IPS DF 19.7 (cell line): ENCODE measurements at places on chromosomes 1 and 21.

GRCh38 chr1:235073968-235074522, 54.6 kb downstream of the TOMM20 start:
- DNase-seq: no peak

- no peak for DNase-seq
These were observed 8.0 kb downstream of the KIAA1614 start for GRCh38 chr1:180920702-180921101.

DNA sequence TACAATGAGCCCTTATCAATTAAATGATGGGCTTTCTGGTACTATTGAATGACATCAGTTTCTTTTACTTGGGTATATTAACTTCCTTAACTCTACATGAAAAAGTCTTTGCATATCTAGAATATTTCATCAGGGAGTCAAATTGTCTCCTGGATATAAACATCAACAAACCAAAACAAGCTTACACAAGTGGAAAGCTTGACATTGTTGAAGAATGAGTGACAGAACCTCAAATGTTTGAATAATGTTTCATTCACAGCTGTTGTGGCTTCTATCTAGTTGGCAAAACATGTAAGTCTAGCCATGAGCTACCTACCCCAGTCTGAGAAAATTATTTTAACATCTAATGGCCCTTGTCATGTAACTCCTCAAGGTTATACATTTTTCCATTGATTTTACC, 604.8 kb upstream of the ADAMTS5 start:
- DNase-seq: no peak

DNA sequence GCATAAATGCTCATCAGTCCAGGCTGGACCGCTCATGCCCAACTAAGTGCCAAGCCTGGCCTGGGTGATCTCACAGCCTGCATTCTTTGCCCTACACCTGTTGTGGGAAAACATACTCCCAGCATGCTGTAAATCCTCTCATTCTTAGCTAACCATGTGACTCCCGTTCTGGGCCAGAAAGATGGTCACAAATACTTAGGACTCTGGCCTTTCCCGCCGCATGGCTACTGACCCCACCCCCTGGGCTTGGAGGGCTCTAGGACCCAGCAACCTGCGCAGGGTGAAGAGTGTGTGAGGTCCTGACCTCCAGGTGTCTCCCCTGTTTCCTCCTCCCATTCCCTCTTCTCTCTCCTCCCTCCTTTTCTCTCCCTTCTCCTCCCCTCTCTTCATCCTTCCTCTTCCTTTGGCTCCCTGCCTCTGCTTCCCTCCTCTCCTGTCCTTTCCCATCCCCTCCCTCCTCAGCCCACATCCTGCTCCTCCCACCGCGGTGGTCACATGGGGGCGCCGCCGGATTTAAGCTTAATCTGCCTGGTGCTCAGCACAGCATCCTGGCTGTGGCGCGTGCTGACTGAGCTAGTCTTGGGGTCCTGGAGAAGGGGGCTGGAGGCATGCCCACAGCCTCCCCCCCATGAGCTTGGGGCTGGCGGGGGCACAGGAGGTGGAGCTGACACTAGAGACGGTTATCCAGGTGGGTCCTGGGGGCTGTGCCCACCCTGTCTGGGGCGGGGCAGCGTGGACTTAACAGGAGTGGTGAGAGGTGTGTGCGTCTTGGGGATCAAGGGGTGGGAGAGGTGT, at the start of gene CROCC:
TSS of gene CROCC (plus strand) at position 541 of the 795 bp plus-strand sequence. CDS start at position 629, 88 bp downstream.
- peak; percentile 99 for DNase-seq

DNA sequence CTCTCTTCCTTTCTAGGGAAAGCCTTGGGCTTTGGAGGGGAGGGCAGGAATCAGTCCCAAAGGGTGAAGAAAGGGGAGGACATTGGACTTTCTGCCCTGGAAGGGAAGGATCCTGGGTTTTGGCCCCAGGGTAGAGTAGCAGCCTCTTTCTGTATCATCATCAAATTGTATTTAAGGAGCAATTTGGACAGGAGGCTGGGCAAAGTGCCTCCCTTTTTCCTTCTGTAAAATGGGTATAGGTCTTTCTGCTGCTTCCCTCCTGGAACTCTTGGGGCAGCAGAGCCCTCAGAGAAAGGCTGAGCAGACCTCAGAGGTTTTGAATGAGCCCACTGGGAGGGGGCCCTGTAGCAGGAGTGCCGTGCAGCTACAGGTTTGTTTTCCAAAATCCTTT, 38.4 kb downstream of the ARHGEF10L start:
- DNase-seq: no peak

GRCh38 chr21:27045281-27045985, 78.5 kb upstream of the ADAMTS5 start:
- DNase-seq: no peak

- DNase-seq: no peak
These were observed 63.1 kb downstream of the ACOT7 start for GRCh38 chr1:6330410-6330911.

GRCh38 chr21:41506611-41507520, 1.1 kb downstream of the TMPRSS2 start:
- no peak for DNase-seq

DNA sequence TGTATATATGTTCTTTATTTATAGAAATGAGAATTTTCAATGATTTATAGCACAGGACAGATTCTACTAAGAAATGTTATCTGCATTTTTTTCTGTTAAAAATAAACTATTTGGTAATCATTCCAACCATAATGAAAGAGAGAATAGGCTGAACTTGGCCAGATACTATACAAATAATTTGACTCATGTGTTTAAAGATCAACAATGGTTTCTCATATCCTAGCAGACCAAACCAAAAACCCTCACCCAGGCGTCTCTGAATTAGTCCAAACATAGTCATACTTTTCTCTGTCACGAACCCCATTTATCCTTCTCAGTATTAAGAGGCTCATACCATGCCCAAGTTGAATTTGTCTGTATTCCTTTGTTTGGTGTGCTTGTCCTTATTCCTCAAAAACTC, 40.3 kb downstream of the RPE65 start:
- no peak for DNase-seq

DNA sequence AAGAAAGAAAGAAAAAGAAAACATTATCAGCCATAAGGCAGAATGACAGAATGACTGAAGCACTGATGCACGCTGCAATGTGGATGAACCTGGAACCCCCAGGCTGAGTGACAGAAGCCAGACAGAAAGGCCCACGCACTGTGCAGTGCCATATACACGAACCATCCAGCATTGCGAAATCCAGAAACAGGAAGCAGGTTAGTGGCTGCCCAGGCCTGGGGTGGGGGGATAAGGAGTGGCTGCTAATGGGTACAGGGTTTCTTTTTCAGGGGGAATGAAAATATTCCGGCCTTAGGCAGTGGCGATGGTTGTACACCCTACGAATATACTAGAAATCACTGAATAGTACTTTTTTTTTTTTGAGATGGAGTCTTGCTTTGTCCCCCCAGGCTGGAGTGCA, 57.0 kb downstream of the CHD5 start:
- no peak for DNase-seq

DNA sequence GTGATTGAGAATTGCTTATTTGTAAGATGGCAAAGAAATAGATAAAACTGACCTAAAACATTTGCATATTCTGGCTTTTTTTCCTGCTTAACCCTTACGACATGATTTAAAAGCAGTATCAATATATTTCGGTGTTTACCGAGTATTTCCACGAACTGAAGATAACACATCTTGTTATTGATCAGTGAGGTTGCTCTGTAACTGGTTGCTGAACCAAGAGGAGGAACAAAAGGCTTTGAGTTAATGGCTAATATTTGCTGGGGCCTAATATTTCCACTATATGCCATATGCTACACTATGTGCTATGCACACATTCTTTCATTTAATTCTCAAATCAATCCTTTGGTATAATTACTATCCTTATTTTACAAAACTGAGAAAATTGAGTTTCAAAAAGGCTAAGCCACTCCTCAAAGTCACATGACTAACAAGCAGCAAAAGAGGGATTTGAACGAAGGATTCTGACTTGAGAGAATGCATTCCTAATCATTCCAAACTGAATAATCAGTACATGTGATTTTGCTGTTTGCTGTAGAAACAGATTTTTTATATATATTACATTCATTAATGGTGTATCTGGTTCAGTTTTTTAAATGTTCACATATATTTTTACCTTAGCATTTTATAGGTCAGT, 346.0 kb downstream of the USP25 start:
- DNase-seq: no peak

- DNase-seq: no peak
These were observed 52.9 kb upstream of the ZNF326 start for GRCh38 chr1:89942014-89942413.

DNA sequence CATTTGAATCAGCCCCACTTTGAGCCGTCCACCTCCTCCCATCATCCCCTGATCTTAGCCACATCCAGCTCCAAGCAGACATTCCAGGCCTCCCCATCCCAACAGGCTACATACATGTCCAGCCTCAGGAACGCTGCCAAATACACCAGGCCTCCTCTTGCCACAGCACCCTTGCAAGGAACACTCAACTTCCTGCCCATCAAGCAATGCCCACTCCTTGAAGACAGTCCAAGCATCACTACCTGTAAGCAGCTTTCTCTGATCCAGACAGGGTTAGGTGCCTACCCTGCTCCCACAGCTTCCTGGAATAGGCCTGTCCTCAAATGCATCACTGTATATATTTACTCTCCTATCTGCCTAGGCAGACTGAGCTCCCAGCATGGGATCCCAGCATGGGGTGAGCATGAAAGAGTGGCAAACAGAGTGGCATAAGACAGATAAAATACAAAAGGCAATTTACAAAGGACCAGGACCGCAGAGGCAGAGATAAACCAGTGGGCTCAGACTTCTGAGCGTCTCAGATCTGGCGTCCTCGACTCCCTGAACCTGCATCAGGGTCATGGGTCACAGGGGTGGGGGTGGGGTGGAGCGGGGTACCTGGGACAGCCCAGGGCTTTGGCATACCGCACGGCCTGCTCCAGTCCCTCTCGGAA, 816 bp downstream of the HYI start:
- DNase-seq: no peak

- DNase-seq: no peak
These were observed 366.4 kb upstream of the CXADR start for GRCh38 chr21:17146426-17146825.

GRCh38 chr1:197768014-197768805, 7.1 kb downstream of the DENND1B start:
- no peak for DNase-seq

- no peak for DNase-seq
These were observed 1644.0 kb upstream of the B3GALT2 start for GRCh38 chr1:194830387-194830786.

GRCh38 chr1:67405473-67406245, 24.5 kb downstream of the SERBP1 start:
- no peak for DNase-seq

DNA sequence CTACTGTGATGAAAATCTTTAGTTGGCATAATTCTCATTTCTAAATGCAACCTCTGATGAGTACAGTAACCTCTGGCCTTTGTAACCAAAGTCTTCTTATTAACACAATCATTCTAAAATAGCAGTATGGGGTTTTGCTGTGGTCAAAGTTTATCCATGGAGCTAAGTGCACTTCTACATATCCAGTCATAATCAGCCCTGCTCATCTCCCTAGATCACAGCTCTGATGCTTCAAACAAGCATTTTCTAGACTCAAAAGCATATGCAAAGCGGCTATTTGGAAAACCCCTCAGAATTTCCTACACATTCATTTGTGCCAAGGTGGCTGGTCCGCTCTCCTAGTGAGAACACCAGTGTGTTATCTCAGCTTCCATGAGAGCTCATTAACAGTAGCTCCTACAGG, 418.6 kb downstream of the MRPL39 start:
- no peak for DNase-seq

DNA sequence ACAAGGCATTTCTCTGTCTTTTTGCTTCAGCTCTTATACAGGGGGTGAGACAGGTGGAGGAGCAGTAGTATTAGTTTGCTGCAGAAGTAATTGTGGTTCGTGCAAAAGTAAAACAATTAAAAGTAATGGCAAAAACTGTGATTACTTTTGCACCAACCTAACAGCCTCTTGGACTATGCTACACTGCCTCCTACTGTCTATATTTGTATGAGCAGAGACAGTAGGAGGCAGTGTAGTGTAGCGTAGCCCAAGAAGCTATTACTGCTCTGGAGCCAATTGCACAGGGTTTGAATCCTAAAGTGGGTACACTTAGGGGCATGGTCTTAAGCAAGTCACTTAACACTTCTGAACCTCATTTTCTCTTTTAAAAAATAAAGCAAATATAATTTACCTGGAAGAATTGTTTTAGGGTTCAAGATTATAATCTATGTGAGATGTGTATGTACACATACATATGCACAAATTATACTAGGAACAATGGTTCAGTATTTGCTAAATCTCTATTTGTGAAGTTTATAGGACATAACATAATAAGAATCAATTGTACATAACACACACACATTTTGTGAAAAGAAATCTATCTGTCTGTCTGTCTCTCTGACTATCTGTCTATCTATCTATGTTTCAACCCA, 103.8 kb downstream of the BRINP3 start:
- DNase-seq: no peak

DNA sequence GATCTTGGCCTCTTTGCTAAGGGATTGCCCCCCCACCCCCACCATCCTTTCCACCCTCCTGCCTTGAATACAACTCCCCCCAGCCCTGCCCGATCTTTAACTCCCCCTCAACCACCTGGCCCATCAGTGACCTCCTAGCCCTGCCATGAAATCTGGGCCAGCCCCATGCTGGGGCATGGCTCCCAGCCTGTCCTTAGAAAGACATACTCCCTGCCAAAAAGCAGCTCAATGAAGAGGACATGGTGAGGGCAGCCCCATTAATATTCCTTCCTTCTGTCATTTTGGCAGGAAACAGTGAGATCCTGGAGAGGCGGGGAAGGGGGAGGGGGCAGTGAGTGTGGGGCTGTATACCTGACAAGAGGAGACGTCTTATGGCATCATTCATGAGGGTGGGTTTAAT, 66.8 kb upstream of the DISP3 start:
- no peak for DNase-seq

DNA sequence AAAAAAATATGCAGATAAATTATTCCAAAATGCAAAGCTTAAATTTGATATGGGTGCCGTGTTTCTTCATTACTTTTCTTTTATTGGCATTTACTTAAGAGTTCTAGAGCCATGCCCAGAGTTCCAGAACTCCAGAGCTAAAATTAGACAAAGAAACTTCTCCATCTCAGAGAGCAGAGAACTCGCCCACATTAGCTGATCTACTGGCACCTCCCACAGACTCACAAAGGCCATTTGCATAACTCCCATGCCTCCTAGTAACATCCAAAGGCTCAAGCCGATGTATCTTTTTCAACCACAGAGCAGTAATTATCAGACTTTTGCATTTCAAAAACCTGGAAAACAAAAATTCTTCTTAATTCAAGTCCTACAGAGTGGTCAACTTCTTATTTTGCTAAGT, 323.8 kb upstream of the ST6GALNAC5 start:
- no peak for DNase-seq
